Neural progenitor cell (in vitro differentiated cells): ENCODE measurements at places on chromosomes 7 and 10. TPM values are rescaled to one million over a fixed set of nuclear protein-coding genes. Genes with fewer than 3 reads are reported as not detected.

The FAM131B gene
- total RNA-seq, result 20.1 and 46.5 TPM in 2 replicates

The CYP2C19 gene
- total RNA-seq, result not detected in 2 replicates

DNA sequence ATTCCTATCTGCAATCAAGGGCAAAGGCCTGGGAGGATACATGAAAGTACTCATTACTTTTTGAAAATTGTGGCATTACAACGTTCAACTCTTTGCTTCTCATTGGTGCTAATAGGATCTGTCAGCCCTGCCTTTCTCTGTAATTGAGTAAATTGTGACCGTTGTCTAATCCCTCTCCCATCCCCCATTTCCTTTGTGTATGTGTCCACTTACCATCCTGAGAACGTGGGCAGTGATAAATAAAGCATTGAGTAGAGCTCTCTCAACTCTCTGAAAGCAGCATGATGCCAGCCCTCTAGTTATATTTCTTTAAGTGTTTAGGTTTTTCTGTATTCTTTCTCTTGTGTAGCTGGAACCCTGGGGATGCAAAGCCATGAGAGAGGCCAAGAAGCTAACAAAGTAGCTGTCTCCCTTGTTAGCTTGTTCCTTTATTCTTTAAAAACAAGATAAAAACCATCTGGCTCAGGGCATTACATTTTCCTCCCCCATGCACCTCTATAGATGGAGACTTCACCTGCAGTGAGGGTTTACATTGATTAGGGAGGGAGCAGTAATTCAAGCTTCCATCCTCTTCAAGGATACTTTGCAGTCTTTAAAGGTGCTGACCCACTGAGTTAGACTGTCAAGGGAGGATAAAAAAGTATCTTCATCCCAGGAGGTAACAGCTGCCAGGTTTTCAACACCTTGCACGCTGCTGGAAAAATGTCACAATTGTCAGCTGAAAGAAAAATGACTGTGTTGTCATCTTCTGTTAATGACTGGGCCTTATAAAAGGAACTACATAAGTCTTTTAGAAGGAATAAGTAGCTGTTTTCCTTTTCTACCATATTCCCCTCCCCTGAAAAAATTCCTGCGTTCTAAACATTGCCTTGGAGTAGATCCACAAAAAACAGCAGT, 112.3 kb downstream of the BTRC start:
- DNase-seq, result peak; percentile 88
- no peaks in the 10 kb centered on the region for H3K27me3 ChIP-seq
- peaks cover 70% of the 10 kb centered on the region for H3K4me1 ChIP-seq

DNA sequence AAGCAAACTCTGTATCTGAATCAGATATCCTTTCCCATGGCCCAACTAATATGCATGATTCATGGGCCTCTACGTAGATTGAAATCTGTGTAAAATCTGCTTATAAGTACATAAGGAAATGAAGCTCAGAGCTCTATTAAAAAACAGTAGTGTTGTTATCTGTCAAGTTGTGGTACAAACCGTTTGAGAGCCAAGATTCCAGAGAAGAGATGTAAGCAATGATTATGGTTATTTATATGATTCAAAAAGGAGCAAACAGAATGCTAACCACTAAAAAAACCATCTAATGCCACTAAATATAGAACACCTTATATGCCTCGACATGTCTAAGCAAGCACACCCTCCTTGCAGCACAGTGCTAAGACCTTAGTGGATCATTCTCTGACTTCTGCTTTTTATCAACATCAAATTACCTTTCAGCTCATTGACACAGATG, 26.6 kb downstream of the RPP38 start:
- DNase-seq, result no peak
- H3K36me3 ChIP-seq, result no peaks in the 10 kb centered on the region
- H3K27me3 ChIP-seq, result no peaks in the 10 kb centered on the region
- H3K27ac ChIP-seq, result no peak overlapping the region
- no peaks in the 10 kb centered on the region for H3K4me1 ChIP-seq

GRCh38 chr10:70558871-70559810, 43.4 kb downstream of the PRF1 start:
- peak; percentile 67 for DNase-seq
- peaks cover 10% of the 10 kb centered on the region for H3K4me1 ChIP-seq
- H3K27me3 ChIP-seq, result no peaks in the 10 kb centered on the region
- no peak overlapping the region for H3K27ac ChIP-seq
- no peak overlapping the region for H3K4me3 ChIP-seq
- H3K36me3 ChIP-seq, result no peaks in the 10 kb centered on the region
